ENCODE measurements at places on chromosomes 3 and 15. TPM values are rescaled to one million over a fixed set of nuclear protein-coding genes. Genes with fewer than 3 reads are reported as not detected.

The CHST14 gene
- polyA plus RNA-seq: 11.3 TPM

The LMAN1L gene
- polyA plus RNA-seq: not detected

The TGFBR2 gene
- polyA plus RNA-seq: 77.5 TPM

The GPR149 gene
- not detected for polyA plus RNA-seq

All from small intestine (tissue), 16 donors.